ENCODE measurements at places on chromosomes 4 and X. TPM values are rescaled to one million over a fixed set of nuclear protein-coding genes. Genes with fewer than 3 reads are reported as not detected.

DNA sequence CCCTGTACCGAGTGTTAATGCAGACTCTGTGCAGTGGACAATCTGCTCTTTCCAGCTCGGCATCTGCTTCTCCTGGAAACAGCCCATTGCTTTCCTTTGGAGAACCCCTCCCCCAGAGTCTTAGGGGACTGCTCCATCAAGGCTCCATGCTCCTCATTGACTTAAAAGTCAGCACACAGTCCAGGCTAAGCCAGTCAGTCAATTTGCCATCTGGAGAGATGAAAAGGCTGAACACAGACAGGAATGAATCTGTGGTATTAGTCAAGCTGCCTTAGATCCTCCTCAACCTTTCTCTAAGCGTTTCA is 20.3 kb downstream of the ATP8A1 start:
- DNase-seq: no peak

Gene TRAM1L1
- 16.3 TPM for polyA plus RNA-seq

- no peak for DNase-seq
Observed at GRCh38 chr4:13344216-13344615, 139.9 kb downstream of the RAB28 start.

DNA sequence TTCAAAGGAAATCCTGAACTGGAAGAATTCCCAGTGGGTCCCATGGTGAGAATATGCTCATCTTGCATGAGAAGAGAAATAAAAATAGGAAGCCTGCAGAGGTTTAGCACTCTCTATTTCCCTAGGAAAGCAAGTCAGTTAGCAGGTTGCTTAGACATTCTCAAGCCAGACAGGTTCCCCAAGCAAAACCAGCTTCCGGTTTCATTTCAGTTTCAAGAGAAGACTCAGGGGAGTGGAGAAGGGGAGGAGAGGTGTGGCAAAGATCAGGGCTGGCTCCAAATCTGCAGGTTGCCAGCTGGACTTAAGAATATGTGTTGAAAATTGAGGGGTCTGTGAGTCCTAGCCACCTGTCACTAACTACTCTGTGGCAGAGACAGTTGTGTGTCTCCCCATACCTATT is 107.5 kb downstream of the CLNK start:
- DNase-seq: no peak

- no peak for DNase-seq
Observed at GRCh38 chr4:127686658-127687057, 43.5 kb upstream of the SLC25A31 start.

Gene FAM133A
- polyA plus RNA-seq: 0.13 TPM

DNA sequence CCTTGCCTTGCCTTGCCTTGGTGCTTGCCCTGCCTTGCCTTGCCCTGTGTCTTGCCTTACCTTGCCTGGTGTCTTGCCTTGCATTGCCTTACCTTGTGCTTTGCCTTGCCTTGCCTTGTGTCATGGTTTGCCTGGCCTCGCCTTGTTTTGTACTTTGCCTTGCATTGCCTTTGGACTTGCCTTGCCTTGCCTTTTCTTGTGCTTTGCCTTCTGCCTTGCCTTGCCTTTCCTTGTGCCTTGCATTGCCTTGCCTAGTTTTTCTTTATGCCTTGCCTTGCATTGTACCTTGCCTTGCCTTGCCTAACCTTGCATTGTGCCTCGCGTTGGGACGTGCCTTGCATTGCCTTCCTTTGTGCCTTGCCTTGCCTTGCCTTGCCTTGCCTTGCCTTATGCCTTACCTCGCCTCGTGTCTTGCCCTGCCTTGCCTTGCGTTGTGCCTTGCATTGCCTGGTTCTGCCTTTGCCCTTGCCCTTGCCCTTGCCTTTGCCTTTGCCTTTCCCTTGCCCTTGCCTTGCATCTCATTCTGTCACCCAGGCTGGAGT is 82.8 kb downstream of the TAB3 start:
- no peak for DNase-seq

DNA sequence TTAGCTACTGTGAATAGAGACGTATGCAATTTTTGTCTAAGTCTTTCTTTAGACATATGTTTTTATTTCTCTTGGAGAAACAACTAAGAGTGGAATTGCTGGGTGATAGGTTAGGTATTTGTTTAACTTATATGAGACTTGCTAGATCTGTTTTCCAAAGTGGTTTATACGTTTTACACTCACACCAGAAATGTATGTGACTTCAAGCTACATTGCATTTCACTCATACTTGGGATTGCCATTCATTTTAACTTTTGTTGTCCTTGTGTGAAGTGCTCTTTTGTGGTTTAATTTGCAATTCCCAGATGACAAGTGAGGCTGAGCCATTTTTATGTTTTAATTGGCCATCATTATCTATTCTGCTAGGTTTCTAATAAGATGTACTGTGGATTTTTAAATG is 817.2 kb downstream of the GLUD2 start:
- no peak for DNase-seq

DNA sequence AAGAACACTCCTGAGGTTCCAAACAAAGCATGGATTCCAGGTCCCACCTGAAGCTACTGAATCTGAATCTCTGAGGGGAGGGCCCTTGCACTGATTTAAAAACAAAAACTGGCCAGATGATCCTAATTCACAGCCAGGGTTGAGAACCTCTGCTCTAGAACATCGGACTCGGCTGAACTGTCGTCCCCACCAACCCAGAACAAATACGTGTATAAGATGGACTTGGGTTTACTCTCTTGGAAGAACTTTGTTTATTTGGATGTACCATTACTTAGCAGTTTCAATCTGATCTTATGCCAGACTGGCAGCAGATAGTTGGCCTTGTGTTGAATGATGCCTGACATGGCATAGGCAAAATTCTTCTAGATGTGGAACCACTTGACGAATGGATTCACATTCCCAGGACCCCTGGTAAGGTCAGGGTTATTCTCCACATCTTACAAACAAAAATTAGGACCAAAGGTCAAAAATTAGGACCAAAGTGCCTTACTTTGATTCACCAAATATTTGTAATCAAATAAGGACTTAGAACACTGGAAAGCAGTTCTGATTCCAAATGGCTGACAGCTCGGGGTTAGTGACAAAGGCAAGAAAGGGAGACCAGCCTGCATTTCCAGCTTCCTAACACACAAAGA is 29.0 kb downstream of the CHST7 start:
- no peak for DNase-seq

- no peak for DNase-seq
Observed at GRCh38 chrX:77693594-77693993, 92.4 kb downstream of the ATRX start.

Gene NHS
- 15.0 TPM for polyA plus RNA-seq

Gene XAGE1B
- polyA plus RNA-seq: not detected

DNA sequence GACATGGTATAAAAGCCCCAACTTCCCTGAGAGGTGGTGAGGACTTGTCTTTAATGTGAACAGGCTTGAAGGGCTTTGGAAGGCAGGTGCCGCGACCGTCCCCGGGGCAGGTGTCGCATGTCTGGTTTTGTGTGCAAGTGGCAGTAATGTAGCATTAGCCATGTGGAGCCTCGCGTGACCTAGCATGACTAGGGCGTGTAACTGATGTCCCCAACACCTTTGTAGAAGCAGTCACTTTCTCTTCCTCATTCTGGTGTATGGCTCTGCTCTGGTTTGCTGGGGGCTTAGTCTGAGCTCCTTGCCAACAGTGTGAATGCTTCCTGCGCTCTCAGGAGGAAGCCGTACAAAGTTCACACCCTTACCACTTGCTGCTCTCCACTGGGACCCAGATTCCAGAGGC is 145.7 kb downstream of the AMMECR1 start:
- no peak for DNase-seq

GRCh38 chr4:56240554-56241174 is 146.6 kb downstream of the AASDH start:
- peak; percentile 10 for DNase-seq

- DNase-seq: no peak
Observed at GRCh38 chr4:148980782-148981480, 538.7 kb upstream of the NR3C2 start.

DNA sequence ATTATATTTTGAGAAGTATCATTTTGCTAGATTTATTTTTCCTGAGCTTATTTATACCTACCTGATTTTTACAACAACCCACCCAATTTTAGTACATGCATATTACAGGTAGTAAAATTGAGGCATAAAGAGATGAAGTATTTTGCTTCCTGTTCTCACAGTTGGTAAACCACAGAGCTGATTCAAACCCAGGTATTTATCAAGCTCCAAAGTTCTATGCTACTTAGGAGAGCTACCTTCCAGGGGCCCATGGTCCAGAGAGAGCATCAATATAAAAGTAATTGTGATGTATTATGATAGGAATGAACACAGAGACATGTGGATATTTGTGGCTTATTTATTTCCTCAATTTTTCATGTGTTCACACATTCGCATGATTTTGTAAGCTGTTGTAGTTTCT is 20.2 kb upstream of the GBA3 start:
- DNase-seq: no peak

Gene CLDN34
- polyA plus RNA-seq: not detected

GRCh38 chrX:124300405-124300804 is 32.1 kb upstream of the TEX13D start:
- no peak for DNase-seq

DNA sequence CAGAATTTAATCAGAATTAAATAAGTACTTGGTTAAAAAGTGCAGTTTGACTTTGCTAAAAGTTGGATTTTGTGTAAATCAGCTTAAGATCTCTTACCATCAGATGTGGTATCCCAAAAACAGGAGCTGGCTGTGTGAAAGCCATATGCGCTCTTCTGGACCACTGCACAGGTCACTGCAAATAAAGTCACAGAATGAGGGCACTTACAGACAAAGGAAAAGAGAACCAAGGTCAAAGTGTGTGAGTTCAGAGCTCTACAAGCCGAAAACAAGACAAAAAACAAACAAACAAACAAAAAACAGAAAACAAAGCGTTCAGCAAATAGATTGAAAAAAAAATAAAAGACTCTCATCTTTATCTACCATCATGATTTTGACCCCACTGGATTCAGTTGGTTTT is 6.4 kb downstream of the DYNLT3 start:
- no peak for DNase-seq

Gene LPAR4
- polyA plus RNA-seq: 19.0 TPM

DNA sequence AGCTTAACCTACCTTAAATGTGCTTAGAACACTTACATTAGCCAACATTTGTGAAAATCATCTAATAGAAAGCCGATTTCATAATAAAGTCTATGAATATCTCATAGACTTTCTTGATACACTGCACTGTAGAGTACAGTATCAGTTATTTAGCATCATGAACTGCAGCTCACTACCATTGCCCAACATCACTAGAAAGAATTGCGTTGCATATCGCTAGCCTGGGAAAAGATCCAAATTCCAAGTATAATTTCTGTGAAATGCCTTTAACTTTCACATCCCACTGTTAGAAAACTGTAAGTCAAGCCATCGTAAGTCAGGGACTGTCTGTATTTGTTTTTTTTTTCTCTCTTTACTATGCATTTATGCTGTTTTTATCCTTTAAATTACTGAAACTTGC is 918.6 kb upstream of the PABPC4L start:
- DNase-seq: no peak

Gene RRH
- polyA plus RNA-seq: 0.78 TPM

- no peak for DNase-seq
Observed at GRCh38 chr4:151782296-151782695, 21.5 kb upstream of the GATB start.

GRCh38 chr4:168777277-168777965 is 232.6 kb downstream of the CBR4 start:
- no peak for DNase-seq

GRCh38 chr4:8252301-8253173 is 17.0 kb upstream of the HTRA3 start:
- DNase-seq: no peak

Gene CSTF2
- 23.5 TPM for polyA plus RNA-seq

- DNase-seq: no peak
Observed at GRCh38 chr4:147571036-147571770, 46.0 kb upstream of the TMEM184C start.

DNA sequence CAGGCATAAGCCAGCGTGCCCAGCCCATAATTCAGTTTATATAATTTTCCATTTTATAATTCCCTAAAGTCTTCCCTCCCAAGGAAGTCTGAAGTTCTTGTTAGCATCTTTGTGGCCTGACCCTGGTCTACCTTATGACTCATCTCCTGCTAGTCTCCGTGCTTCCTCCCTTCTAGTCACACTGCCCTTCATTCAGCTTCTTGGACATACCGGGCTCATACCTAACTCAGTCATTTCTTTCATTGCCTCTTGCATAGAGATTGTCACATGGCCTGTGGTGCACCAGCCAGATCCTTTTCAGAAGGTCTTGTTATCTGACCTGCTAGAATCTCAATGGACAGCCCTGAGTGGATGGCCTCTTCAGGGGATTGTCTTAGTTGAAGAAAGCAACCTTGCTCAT is 22.8 kb upstream of the MAML3 start:
- no peak for DNase-seq

GRCh38 chrX:109911046-109911445 is 91.9 kb upstream of the TMEM164 start:
- DNase-seq: no peak

GRCh38 chr4:15706646-15707362 is 3.9 kb downstream of the BST1 start:
- no peak for DNase-seq

Gene BCLAF3
- polyA plus RNA-seq: 16.0 TPM

Gene MAGEB5
- polyA plus RNA-seq: not detected

GRCh38 chrX:115348446-115349225 is 59.1 kb downstream of the LUZP4 start:
- DNase-seq: no peak

- no peak for DNase-seq
Observed at GRCh38 chr4:137702512-137702911, 170.2 kb upstream of the PCDH18 start.

Measured in left renal cortex interstitium (tissue), 4 donors.